ENCODE measurements at places on chromosomes 5 and 9.
A peak's percentile ranks its signal among the peaks of the same experiment; 100 is the strongest.

DNA sequence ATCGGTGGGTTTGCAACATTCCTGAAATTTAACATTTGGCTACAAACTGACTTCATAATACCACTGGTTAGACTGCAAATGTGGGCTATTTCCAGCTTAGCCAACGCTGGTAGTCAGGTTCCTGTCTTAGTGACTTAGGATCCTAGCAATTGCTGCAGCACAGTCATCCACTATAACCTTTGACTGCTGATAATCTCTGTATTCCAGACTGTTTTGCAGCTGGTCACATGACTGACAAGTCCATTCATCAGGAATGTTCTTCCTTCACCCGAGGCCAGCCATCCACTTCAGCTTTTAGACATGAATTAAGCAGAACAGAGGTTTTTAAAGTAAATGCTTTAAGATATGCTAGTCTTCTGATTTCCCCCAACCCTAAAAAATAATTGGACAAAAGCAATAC lies 425.9 kb upstream of the MPDZ start:
- DNase-seq, result no peak

- DNase-seq, result peak; percentile 70
Measured at GRCh38 chr9:98998441-98999151, 54.9 kb downstream of the COL15A1 start.

DNA sequence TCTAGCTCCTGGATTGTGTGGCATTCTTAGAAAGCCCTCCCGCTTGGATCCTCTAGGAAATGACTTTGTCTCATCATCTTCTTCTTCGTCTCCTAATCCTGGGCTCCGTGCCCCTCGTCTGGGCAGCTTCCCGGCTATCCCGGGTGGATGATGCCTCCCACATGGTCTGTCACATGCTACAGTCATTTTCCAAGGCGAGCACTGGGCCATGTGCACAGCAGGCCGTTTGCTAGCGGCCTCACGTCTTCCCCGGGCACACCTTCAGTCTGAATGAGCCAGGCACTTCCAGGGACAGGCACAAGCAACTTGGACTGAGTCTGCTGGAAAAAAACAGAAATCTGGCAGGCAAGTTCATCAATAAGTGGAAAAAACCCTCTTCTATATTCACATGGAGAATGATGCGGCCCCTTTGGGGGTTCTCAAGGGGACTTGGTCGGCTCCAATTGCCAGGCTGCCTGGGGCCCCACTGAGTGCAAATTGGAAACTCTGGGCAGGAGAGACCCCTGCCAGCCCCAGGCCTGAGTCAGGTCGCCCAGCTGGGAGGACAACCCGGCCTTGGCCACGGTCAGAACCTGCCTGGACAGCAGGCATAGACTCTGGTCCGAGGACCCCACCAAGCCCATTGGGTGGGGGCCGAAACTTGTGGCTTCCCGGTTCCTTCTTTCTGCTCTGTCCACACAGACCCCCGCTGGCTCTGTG lies 11.1 kb upstream of the WNK2 start:
- DNase-seq, result no peak

GRCh38 chr9:68738358-68738757 lies 33.3 kb downstream of the PIP5K1B start:
- no peak for DNase-seq

DNA sequence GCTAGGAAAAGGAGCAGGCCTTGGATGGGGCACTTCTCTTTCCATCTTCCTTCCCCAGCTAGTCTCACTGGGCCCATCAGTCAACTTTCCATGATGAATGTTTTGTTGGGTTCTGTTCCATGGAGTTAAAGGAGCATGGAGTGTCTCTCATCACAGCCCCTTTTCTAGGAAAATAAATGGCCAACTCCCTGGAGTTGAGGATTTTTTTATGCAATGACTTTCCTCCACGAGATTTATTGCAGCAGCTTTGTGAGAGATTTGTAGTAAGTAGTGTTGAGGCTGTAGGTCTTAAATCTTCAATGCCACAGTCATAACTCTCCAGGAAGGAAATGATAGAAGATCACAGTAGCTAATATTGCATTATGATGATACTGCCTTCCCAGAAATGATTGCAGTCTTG lies 45.6 kb upstream of the SLC44A1 start:
- peak; percentile 24 for DNase-seq

- DNase-seq, result no peak
Measured at GRCh38 chr5:56566374-56567249, 248.7 kb upstream of the MAP3K1 start.

GRCh38 chr9:90176901-90177300 lies 465.7 kb downstream of the DIRAS2 start:
- DNase-seq, result no peak

- DNase-seq, result no peak
Measured at GRCh38 chr5:11455505-11455904, 448.7 kb downstream of the CTNND2 start.

GRCh38 chr5:141840280-141840812 lies 37.9 kb downstream of the PCDH1 start:
- no peak for DNase-seq

- no peak for DNase-seq
Measured at GRCh38 chr9:122080986-122081385, 12.1 kb downstream of the TTLL11 start.

DNA sequence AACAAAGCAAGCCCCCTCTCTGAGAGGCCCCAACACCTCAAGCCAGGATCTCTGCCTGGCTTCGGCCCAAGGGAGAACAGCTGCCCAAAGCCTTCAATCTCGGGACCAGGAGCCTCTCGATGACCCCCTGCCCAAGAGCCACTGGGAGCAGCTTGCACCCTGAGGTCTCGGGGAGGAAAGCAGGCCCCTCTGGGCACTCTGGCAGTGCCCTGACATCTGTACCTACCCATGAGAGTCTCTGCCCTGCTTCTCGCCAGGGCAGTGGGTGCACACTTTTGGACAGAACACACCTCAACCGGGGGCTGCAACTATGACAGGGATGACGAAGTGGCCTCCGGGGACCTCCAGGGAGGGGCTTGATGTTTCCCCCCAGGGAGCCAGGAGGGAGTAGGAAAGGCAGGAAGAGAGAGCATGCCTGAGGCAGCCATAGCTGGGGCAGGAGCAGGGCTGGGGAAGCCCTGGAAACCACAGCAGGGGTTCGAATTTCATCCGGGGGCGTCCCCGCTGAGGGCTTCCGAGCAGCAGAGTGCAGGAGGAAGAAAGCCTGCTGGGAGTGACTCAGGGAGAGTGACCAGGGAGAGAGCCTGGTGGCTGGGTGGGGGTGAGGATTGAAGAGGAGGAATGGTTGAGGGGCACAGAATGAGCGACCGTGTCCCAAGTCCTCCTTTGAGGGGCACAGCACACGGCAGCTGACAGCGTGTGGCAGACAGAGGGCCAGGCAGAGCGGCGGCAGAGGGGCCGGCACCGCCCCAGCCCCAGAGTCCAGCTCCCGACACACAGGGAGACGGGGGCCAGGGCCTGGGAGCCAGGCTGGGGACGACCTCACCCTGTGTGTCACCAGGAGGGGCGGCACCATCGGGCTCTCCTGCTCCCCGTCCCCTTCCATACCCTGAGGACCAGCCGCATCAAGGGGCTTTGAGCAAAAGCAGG lies 1.8 kb downstream of the LPCAT1 start:
- DNase-seq, result no peak

DNA sequence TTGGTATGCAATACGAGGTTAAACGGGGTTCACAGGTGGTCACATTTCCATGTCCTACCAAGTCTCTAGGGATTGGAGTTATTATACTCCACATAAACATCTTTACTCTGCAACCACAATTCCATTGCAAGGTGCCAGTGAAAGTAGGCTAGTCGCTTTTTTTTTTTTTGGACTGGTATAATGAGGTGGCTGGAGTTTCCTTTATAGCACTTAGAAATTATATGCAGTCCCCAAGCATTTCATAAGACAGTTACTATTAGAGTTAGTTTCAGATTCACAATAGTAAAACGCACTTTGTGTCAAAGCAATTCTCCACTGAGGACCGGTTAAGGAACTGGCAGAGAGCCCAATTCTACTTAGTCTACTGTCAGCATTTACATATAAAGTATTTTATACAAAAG lies 1.4 kb downstream of the MEF2C start:
- peak; percentile 84 for DNase-seq

- no peak for DNase-seq
Measured at GRCh38 chr9:128056086-128056485, 11.0 kb downstream of the NAIF1 start.

- no peak for DNase-seq
Measured at GRCh38 chr9:113482341-113482740, 18.8 kb downstream of the RGS3 start.

DNA sequence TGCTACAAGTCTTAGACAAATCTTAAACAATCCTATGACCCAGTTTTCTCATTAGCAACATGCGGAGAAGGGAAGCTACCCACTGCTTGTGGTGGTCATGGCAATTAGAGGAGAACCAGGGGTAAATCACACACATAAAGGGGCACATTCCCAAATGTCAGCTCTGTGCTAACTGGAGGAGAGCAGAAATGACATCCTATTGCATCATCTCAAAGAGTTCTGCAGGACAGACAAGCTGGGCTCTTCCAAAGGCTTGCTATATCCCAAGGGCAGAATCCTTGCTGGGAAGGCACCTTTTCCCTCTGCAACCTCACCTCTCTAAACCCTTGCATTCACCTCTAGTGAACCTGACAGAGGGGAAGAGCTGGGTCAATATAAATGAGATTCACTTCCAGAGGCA lies 17.0 kb upstream of the WWC1 start:
- DNase-seq, result no peak

- DNase-seq, result no peak
Measured at GRCh38 chr9:134678666-134679443, 37.3 kb downstream of the COL5A1 start.

DNA sequence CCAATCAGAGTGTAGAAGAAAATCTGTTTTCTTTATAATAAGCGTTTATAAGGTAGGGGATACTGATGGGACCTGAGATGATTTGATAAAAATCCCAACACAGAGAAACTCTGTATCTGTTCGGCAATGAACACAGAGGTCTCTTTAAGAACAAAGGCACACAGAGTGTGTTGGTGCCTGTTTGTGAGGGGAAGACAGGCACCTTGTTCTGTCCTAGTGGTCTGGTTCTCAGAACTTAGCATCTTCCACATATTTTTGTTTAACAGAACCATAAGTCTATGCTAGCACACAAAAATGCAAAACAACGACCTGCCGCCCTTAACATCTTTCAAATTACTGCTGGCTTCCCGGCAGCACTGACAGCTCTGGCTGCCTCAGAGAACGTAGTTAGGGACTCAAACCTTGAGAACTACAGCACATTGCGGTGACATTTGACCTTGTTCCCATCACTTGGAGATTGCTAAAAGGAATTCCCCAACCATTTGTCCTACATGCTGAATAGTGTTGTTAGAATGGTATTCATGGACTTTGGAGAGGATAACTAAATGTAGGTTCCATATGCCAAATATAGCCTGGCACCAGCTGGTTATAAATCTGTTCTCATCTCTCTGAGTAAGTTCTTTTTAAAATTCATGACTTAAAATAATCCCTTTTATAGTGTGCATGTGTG lies 871.7 kb upstream of the TYRP1 start:
- no peak for DNase-seq

DNA sequence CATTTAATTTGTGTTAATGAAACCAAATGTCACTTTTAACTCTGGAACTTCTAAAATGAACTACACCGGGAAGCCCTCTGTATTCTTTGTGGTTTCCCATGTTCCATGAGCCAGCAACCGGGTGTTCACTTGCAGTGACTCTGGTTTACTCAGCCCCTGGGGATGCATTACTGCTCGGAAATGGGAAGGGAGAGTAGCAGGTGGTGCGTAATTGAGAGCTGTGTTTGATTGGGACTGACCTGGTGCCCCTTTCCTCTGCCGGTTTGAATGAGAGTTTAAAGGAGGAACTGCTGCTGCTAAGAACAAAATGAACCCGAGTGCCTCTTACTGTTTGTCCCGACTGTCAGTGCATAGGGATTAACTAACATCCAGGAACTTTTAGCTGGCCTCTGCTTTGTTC lies 100.1 kb upstream of the DHFR start:
- peak; percentile 8 for DNase-seq

- DNase-seq, result no peak
Measured at GRCh38 chr9:109498195-109499092, at the start of gene PTPN3. Gene PTPN3 (minus strand): TSS chr9:109498307. CDS start chr9:109463434, 34,873 bp downstream.

GRCh38 chr5:115087951-115088350 lies 81.8 kb downstream of the TRIM36 start:
- no peak for DNase-seq

GRCh38 chr5:155418960-155419579 lies 405.5 kb downstream of the KIF4B start:
- no peak for DNase-seq

DNA sequence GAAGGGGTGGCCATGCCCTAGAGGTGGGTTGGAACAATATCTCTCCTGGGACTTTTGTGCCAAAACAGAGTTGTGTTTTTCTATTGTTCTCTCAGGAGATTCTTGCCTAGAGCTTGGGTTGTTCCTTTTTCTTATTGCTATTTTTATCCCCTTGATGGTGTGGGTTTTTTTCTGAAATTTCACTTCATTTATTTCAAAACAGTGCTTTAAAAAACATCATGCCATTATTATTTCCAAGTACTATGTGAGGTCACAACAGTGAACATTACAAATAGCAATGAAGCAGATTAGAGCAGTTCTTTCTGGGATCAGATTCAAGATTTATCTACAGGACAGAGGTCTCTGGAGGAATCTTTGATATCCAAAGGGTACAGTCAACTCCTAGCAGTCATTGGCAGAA lies 76.6 kb downstream of the ACTBL2 start:
- peak; percentile 38 for DNase-seq

DNA sequence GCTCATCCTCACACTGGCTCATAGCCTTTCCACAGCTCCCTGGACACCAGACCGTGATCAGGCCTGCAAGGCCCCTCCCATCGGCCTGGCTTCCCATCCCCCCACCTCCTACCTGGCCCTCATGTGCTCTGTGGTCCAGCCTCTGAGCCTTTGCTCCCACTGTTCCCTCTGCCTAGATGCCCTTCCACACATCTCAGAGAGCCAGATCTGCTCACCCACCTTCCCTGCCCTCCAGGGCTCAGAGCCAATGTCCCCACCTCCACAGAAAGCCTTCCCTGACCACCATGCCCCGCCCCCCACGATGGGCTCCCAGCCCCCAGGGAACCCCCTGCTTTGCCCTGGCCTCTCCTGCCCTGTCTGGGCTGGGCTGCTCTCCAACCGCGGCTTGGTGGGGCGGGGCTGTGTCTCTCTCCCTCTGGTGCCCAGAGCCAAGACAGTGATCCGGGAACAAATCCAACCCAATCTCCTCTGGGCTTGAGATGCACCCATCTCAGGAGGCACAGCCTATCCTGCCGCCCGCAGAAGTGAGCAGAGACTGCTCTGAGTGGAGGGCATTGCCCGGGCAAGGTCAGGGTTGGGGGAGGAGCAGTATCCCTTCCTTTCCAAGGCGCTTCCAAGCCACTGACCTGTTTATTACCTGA lies 1.6 kb downstream of the NINJ1 start:
- DNase-seq, result peak; percentile 60

- DNase-seq, result no peak
Measured at GRCh38 chr9:130535818-130536521, 43.4 kb upstream of the FUBP3 start.
